ENCODE measurements at places on chromosomes 5 and 9. TPM values are rescaled to one million over a fixed set of nuclear protein-coding genes. Genes with fewer than 3 reads are reported as not detected.

Gene CCT5
- polyA plus RNA-seq, result 199 TPM

Gene CDO1
- not detected for polyA plus RNA-seq

Gene MRPL36
- 69.4 TPM for polyA plus RNA-seq

Gene MYOZ3
- polyA plus RNA-seq, result not detected

Gene OTULINL
- 25.7 TPM for polyA plus RNA-seq

Gene SNX24
- polyA plus RNA-seq, result 2.1 TPM

Gene LCN1
- not detected for polyA plus RNA-seq

Gene NTRK2
- polyA plus RNA-seq, result not detected

Gene SPINK4
- polyA plus RNA-seq, result not detected

Gene FLT4
- polyA plus RNA-seq, result 0.64 TPM

Gene CATSPER3
- polyA plus RNA-seq, result 0.45 TPM

Gene SFXN1
- 40.2 TPM for polyA plus RNA-seq

Gene NR5A1
- not detected for polyA plus RNA-seq

Gene CTXN3
- polyA plus RNA-seq, result not detected

Gene ZNF483
- 8.3 TPM for polyA plus RNA-seq

Gene MZB1
- polyA plus RNA-seq, result 0.80 TPM

Gene AFAP1L1
- polyA plus RNA-seq, result 1.1 TPM

Gene SLC45A2
- not detected for polyA plus RNA-seq

Data from naive thymus-derived CD4-positive, alpha-beta T cell (primary cell).